Activated CD4-positive, alpha-beta T cell treated with anti-CD3 and anti-CD28 coated beads, Interleukin-2, amount 50 U/mL, for 24 hours (primary cell): ENCODE measurements at places on chromosomes 3 and 15.

DNA sequence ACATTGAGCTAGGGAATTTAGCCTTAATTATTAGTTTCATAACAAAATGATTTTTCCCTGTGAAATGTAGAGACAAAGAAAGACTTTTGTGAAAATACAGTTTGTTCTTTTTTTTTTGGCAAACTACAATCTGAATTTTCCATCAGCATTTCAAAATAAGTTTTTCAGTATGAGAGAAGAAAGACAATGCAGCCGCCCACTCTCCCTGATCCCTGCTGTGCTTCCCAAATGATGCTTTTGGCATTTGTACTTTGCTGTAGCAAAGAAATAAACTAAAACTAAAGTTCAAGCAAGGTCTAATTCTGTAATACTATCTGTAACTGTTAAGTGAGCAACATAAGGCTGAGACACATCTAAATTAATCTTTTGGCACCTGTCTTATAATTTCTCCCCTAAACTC lies 782.2 kb downstream of the VGLL3 start:
- DNase-seq = no peak

- no peak for DNase-seq
Measured at GRCh38 chr3:184345317-184346144, 8.1 kb downstream of the FAM131A start.

GRCh38 chr3:186760141-186760833 lies 23.1 kb upstream of the EIF4A2 start:
- no peak for DNase-seq

DNA sequence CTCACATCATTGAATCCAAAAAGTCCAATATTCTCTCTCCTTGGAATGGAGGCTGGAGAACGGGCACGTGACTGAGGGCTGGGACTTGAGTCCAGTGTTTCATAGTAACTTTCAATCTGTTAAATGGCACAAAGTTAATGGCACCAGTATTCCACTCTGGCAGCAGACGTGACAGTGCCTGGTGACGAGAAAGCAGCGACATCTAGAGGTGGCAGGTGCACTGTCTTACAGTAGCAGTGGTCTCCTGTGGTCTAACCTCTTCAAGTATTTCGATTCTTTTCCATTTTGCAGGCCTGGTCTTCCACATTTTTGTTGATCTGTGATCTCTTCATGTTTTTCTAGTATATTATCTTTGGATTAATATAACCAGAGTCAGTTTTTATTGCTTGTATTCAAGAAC lies 107.1 kb downstream of the OXSM start:
- DNase-seq = no peak

GRCh38 chr15:65460741-65461347 lies 38.1 kb upstream of the IGDCC4 start:
- DNase-seq = peak; percentile 27

GRCh38 chr15:39232512-39232911 lies 348.4 kb upstream of the THBS1 start:
- DNase-seq = no peak
